Eye (tissue), 1 donor: ENCODE measurements at places on chromosomes 1 and 21.
A peak's percentile ranks its signal among the peaks of the same experiment; 100 is the strongest.

DNA sequence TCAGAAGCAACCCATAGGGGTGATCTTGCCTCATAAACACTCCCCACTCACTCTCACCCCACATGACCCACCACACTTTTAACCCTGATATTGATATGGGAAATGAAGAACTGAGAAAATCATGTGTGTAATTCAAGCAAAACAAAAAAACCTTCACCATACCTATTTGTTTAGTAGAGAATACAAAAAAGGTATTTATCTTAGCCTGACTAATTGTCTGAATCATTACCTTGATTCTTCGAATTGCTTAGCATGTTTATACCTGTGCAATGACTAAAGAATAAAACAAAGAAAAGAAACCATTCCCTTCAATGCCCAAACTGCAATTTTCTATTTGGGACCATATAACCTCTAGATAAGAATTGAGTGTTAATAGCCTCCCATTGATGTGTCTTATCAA lies 1.8 kb downstream of the CLDN17 start:
- DNase-seq, result no peak

- DNase-seq, result peak; percentile 26
These were observed 1.2 kb downstream of the SH3BGR start for GRCh38 chr21:39452970-39453342.

DNA sequence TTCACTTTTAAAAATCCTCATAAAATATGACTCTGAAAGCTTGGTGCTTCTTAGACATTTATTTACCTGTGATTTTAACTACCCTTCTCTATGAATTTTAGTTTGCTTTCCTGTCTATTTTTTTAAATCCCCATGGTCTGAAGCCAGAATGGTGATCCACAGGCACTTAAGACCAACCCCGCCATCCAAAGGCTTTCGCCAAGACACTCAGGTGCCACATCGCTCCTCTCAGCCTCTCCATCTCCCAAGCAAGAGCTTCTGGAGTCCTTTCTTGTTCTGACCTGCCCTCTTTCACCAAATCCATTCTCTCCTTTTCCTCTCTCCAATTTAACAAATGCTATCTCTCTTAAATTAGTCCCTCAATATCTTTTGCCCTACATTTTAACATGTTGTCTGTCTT lies 464.6 kb downstream of the PCP4 start:
- no peak for DNase-seq

GRCh38 chr1:111441573-111442192 lies 7.4 kb downstream of the WDR77 start:
- peak; percentile 13 for DNase-seq

DNA sequence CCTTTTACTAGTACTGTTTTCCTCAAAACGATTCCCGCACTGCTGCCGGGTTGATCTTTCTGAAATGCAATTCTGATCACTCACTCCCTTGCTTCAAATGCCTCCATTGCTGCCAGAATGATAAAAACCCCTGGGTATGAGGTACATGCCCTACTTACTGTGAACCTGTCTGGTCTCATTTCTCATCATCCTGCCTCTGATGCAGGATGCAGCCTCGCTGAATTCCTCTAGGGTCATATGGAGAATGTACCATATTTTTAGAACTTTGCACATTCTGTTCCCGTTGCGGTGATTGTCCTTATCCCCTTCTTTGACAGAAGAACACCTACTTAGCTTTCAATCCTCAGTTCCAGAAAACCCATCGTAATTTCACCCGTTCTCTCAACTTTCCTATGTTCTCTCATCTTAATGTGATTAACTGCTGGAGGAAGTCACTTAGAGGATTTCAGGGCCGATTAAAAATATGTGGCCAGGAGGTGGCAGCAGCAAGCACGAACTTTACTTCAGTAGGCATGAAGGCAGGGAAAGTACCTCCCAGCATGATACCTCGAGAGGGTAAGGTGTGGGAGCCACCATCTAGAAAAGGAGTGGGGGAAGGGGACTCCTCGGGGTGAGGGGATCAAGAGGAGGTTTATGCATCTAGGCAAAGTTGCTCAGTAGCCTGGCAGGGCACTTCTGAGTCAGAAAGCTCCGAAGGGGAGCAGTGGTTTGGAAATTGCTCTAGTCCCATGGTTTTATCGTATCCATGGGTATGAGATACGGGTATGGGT lies 361.5 kb upstream of the ZP4 start:
- peak; percentile 72 for DNase-seq

DNA sequence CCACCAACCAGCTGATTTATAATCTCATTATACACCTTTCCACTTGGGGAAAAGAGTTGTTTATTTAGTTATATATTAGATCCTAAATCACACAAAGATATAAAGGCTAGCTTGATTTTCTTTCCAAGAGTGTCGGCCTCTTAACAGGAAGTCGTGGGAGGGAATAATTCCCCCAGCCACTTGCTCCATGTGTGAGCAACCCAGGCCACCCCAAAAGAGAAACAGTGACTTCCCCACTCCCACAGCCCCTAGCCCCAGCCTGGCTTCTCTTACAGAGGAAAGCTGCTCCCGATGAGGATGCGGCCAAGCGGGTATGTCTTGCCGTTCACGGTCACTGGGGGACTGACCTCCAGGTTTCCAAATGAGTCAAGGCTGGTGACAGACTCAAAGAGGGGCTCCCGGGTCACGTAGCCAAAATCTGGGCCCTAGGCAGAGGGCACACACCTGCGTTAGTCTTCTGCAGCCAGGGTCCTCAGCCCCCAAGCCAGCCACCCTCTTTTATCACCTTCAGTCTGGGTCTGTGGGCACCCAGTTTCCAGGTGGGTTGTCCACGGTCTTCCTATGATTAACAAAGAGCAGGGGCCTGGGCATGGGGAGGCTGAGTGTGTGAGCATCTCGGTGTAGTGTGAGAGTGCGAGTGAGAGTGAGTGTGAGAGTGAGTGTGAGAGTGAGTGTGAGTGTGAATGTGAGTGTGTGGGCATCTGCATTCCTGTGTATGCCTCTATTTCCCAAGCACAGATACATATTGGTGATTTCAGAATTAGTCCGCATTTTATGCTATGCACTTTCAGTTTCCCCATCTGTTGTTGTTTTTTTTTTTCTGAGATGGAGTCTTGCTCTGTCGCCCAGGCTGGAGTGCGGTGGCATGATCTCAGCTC lies 25.4 kb upstream of the SDHB start:
- no peak for DNase-seq

DNA sequence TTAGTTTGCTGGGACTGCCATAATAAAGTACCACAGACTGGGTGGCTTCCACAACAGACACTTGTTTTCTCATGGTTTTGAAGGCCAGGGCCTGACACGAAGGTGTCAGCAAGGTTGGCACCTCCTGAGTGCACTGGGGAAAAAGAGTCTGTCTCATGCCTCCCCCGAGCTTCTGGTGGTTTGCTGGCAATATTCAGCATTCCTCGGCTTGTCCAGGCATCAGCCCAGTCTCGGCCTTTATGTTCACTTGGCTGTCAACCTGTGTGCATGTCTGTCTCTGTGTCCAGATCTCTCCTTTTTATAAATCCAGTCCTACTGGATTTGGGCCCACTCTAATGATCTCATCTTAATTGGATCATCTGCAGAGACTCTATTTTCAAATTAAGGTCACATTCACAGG lies 72.6 kb downstream of the DOP1B start:
- no peak for DNase-seq

DNA sequence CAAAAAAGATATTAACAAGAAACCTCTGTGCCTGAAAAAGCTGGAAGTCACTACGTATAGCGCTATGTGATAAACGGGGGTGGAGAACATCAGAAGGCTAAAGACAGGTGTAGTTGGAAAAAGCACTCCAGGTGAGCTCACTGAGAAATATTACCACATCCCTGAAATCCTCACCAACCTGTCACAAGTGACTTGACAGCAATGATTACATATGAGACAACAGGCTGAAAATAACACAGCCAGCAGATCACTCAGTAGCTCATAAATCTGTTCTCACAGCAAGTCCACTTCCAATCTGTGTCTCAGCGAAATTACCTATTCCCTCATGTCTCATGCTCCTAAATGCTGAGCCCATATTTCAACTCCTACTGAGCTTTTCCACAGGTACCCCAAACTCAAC lies 120.5 kb downstream of the UBR4 start:
- no peak for DNase-seq
